Hair follicle dermal papilla cell (primary cell): ENCODE measurements at places on chromosomes 1 and 21. TPM values are rescaled to one million over a fixed set of nuclear protein-coding genes. Genes with fewer than 3 reads are reported as not detected.

Gene FCRL6
- not detected in 2 replicates for total RNA-seq

Gene SMIM11
- total RNA-seq = 7.9 and 10.4 TPM in 2 replicates

Gene RGS13
- not detected in 2 replicates for total RNA-seq

Gene CFHR3
- not detected in 2 replicates for total RNA-seq

Gene LRRC3
- 1.3 and 1.5 TPM in 2 replicates for total RNA-seq

Gene METTL18
- 5.0 and 5.7 TPM in 2 replicates for total RNA-seq

Gene CLEC20A
- total RNA-seq = not detected in 2 replicates

Gene F13B
- not detected in 2 replicates for total RNA-seq

Gene RGS8
- total RNA-seq = 0.16 TPM in 1 of 2 replicates, not detected in the other

Gene VCAM1
- 13.1 and 32.8 TPM in 2 replicates for total RNA-seq

Gene LCE2C
- total RNA-seq = not detected in 2 replicates

Gene EEIG2
- total RNA-seq = 22.0 and 23.2 TPM in 2 replicates

Gene BPNT1
- total RNA-seq = 15.7 and 17.4 TPM in 2 replicates

Gene PIGP
- 4.4 and 7.0 TPM in 2 replicates for total RNA-seq

Gene SLC1A7
- 0.24 TPM in 1 of 2 replicates, not detected in the other for total RNA-seq
